ENCODE measurements at places on chromosomes 3 and 15.

- no peak for DNase-seq
Measured at GRCh38 chr3:127170814-127171213, 22.1 kb upstream of the PRR23E start.

DNA sequence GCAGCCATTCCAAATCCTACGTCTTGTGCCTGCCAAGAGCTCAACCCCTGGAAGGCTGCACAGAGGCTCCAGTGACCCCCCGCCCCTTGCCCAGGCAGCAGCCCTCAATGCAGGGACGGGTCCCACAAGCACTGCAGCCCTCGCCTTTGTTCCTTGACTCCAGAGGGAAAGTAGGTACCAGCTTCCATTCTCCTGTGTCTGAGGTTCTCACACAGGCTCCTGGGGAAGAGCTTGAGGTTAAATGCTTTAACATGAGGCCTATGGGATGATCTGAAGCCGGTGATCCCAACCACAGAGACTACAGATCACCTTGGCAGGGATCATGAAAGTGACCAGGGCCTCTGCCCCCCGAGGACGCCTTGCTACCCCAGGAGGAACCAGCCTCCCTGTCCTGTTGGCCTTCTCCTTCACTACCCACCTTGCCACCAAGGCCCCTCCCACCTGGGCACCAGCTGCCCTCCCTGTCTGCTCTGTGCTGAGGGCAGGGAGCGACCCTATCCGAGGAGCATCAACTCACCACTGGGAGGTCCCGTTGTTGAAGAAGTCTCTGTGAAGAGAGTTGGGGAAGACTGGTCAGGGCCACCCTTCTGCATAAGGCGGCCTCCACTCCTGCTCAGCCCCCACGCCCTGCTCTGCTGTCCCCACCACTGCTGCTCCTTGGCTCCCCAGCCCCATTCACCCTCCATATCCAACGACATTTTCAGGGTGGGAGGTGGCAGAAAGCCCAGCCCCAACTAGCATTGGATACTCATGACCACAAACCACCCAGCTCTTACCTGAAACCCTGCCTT is 95.3 kb downstream of the SEC22A start:
- DNase-seq: no peak

GRCh38 chr3:75180945-75181298 is 483.2 kb upstream of the FRG2C start:
- no peak for DNase-seq

DNA sequence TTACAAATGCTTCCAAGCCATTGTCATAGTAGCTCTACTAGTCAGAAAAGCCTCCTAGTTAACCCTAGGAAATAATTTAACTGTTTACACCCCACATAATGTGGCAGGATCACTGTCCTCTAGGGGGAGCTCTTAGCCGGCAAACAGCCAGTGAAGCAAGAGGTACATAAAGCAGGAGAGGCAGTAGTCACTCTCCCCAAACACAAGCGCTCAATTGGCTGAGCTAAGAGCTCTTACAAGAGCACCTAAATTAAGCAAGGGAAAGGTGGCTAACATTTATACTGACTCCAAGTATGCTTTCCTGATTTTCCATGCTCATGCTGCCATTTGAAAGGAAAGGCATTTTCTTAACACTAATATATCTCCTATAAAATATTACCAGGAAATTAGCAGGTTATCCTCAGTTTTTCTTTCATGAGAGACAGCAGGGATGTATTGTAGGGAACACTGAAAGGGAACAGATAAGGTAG is 37.6 kb downstream of the NCEH1 start:
- DNase-seq: peak; percentile 7

DNA sequence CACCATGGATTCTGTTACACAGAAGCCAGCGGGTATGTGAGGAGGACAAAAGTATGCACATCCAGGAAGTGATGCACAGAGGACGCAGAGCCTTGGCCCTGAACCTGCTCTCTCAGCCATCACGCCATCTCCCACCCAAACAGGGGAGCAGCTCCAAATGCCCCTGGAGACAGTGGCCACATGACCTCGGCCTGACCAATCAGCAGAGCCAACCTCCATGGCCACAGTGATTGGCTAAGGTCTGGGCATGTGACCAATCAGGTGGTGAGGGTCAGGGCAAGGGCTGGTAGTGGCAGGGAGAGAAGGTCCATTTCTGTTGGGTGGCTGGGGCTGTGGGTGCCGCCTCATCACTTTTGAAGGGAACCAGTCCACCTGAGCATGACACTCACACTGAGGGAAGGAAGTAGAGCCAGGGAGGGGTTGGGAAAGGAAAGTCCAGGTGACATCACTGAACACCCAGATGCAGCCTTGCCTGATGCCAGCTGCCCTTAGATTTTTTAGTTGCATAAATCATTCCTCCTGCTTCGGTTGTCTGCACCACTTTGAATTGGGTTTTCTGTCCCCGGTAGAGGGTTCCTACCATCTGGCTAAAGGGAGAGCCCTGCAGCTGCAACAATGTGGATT is 70.3 kb upstream of the IQSEC1 start:
- no peak for DNase-seq

DNA sequence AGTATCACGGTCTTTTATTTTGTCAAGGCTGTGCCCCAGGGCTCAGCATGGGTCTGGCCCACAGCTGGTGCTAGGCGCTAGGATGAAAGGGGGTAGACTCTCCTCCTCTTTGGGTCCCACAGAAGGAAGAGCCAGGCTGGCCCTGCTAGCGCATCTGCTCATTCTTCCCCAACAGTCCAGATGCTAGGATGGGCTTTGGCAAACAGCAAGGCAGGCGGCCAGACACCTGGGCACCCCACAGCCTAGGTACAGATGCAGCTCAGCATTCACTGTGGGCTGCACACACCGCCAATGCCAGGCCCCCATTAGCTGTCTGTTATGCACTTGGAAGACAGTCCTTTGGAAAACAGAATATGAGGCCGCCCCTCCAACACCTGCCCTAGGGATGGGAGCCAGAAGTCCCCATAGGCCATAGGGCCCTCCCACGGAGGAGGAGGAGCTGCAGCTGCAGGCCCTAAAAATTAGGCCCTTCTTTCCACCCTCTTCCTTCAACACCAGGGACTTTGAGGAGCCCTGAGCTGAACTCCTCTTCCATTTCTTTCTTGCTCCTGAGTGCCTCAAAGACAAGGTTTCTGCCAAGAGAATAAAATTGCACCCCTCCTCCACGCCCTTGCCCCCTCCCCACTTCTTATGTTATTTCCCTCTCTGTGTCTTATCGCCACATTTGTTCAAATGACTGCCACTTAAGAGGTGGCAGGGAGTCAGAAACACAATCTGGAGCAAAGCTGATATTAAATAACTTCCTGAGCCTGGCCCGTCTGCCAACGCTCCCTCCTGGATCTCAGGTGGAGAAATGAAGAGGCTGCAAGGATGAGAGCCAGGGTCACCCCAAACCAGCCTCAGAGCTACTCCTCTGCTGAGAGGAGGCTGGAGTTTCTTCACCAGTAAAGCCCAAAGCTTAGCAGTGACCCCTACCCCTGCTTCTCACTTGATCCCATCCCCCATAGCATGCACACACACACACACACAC is 13.7 kb downstream of the NTRK3 start:
- no peak for DNase-seq

DNA sequence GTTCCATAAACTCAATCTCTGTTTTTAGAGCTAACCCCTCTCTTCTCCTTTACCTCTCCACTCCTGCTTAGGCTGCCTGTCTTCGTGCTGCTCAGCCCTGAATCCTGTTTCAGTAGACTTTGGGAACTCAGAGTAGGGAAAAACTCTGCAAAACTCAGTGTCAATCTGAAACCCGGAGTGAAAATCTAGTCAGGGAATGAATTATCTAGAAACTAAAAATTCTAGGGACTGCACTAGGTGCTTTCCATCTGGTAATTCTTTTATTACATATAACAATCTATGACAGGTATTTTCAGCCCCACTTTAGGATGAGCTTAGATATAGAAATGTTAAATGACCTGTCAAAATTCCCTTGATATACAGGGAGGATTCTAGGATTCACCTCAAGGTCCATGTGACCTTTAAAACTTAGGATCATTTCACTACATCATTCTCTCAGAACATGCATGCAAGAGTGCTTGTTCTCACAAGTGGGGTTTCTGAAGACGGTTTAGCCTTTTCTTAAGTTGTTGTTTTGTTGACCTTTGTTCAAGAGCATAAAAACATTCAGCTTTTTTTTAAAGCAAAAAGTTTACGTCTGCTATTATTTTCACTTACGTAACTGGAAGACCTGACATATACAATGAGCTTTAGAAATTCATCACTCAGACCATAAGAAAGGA is 108.2 kb upstream of the MBNL1 start:
- no peak for DNase-seq

DNA sequence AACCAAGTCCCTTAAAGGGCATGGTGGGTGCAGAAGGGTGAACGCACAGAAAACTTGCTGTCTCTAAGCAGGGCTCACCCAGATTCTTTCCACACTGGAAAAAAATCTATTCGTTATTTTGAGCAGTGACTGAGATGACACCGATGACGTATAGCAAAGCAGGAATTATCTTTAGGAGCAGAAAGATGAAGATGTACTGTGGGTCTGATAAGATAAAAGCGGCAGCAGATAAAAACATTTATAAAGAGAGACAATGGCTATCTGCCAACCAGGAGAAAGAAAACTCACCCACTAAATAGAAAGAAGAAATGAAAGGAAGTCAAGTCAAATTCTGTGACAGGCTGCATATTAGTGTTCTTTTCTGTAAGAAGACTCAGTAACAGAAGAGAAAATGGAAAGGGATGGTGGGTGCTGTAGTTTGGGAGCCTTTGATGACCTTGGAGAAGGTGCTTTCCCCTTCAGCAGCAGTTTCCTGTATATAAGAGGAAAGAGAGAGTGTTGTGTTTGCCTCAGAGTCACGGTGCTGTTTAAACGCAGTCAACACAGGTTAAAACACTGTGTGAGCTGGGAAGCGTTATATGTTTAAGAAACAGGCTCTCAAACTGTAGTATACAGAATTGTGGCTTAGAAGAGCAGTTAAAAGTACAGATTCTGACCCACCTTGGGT is 111.6 kb downstream of the AQP9 start:
- no peak for DNase-seq

DNA sequence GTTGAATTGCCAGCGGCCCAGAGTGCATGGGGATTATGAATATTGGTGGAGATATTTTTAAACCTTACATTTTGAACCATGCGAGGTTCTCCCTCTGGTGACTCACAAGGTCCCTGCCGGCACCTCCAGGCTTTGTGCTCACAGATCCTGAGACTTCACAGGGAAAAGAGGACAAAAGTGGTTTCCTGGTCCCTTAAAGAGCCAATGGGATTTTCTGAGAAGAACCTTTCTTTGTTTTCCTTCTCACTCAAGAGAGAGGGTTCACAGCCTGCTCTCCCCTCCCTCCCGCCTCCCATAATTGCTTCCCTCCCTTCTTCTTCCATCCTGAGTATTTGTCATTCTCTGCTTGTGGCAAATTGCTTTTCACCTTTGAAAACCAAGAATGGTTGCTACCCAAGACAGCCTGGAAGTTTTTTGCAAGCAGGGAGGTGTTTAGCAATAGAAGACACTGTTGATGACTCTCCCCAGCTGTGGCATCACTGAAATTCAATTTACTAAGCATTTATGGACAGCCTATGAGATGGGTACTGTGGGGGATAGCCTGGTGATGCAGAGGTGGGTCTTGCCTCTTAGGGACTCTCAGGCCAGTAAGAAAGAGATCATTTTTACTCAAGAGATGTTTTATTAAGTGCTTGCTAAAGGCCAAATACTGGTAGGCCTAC is 76.6 kb downstream of the CPN2 start:
- no peak for DNase-seq

DNA sequence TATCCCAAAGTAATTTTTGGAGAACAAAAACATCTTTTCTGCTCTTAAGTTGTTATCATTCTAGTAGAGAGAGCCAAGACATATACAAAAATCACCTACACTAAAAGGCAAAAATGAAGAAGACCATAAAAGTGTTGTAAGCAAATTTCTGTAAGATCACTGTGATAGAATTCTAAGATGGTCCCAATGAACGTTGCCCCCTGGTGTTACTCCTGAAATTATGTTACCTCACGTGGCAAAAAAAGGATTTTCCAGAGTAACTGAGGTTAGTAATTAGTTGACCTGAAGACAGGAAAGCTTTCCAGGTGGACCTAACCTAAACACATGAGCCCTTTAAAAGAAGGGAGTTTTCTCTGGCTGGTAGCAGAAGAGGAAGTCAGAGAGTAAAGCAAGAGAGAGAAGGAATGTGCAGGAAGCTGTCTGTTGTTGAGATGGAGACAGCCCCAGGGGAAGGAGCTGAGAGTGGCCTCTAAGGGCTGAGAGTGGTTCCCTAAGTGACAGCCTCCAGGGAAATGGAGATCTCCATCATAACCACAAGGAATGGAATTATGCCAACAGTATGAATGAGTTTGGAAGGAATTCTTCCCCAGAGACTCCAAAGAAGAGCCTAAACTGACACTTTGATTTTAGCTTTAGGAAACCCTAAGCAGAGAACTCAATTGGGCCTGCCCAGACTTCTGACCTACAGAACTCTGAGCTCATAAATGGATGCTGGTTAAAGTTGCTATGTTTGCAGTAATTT is 205.9 kb downstream of the CD47 start:
- no peak for DNase-seq

DNA sequence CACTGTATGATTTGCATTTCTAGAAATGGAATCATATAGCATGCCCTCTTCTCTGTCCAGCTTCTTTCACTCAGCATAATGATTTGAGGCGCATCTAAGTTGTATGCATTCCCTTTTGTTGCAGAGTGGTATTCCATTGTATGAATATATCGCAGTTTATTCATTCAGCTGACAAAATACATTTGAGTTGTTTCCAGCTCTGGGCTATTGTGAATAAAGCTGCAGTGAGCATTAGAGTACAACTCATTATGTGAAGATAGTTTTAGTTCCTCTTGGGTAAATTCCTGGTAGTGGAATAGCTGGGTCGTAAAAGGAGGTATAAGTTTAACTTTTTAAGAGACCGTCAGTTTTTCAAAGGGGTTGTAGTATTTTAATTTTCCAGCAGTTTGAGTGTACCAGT is 38.5 kb upstream of the POLR2M start:
- DNase-seq: no peak

DNA sequence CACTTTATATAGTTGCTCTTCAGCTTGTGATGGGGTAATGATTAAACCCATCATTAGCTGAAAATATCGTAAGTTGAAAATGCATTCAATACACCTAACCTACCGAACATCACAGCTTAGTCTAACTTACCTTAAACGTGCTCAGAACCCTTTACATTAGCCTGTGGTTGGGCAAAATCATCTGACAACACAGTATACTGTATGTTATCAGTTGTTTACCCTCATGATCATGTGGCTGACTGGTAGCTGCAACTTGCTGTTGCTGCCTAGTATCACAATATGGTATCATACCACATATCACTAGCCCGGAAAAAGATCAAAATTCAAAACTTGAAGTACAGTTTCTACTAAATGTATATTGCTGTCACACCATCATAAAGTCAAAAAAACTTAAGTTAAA is 9.5 kb downstream of the ZNF280D start:
- no peak for DNase-seq
